ENCODE measurements at places on chromosomes 6 and 20. TPM values are rescaled to one million over a fixed set of nuclear protein-coding genes. Genes with fewer than 3 reads are reported as not detected.

PNLDC1 gene
- 0.43 TPM for polyA plus RNA-seq

EFCAB8 gene
- polyA plus RNA-seq, result not detected

RBM24 gene
- 343 TPM for polyA plus RNA-seq

FAM83D gene
- 5.9 TPM for polyA plus RNA-seq

DDX39B gene
- 392 TPM for polyA plus RNA-seq

TRIM15 gene
- polyA plus RNA-seq, result not detected

GSTA4 gene
- 51.0 TPM for polyA plus RNA-seq

RIMS1 gene
- polyA plus RNA-seq, result 1.1 TPM

COX4I2 gene
- polyA plus RNA-seq, result 10.9 TPM

TM9SF4 gene
- 49.9 TPM for polyA plus RNA-seq

ZNF165 gene
- polyA plus RNA-seq, result 0.44 TPM

SOX18 gene
- 9.7 TPM for polyA plus RNA-seq

RIMS4 gene
- polyA plus RNA-seq, result 6.0 TPM

SIRPD gene
- not detected for polyA plus RNA-seq

CGAS gene
- polyA plus RNA-seq, result 5.8 TPM

RXRB gene
- polyA plus RNA-seq, result 34.9 TPM

SCAND1 gene
- 20.5 TPM for polyA plus RNA-seq

SPATS1 gene
- not detected for polyA plus RNA-seq

HUS1B gene
- 0.26 TPM for polyA plus RNA-seq

C6orf58 gene
- 0.92 TPM for polyA plus RNA-seq

PLA2G7 gene
- polyA plus RNA-seq, result 1.7 TPM

LTB gene
- polyA plus RNA-seq, result 1.3 TPM

Data from muscle of back (tissue), 13 donors.